ENCODE measurements at places on chromosomes 4 and X. TPM values are rescaled to one million over a fixed set of nuclear protein-coding genes. Genes with fewer than 3 reads are reported as not detected.

Gene JADE3
- total RNA-seq = 9.2 TPM

Gene TIGD4
- not detected for total RNA-seq

DNA sequence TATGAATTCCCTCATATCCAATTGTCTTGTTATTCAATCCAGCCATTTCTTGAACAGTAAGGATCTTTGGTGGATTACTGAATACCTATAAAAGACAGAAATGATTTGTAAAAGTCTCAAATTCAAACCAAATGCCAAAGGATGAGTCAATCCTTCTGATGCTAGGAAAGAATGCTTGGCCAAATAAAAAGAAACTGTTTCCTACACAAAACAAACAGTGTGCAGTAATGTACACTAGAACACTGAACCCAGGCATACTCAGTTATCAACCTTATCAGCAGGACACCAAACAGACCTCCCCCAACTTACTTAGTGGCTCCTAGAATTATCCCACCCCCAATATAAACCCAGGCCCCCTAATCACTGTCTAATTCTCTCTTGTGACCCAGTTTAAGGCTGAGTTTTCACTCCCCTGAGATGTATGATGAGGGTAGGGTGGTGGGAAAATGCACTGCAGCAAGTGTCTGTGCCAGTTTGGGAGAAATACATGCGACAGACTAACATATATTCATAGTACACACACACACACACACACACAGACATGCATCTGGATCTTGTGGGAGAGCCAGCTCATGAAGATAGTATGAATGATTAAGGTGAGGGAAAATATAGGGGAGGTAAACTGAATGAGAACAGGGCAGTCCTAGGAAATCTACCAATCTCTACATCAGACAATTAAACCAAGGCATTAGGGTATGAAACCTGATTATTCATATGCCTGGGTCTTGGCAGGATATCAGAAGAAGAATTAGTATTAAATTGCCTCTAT lies 35.0 kb downstream of the CLDN2 start:
- DNase-seq = no peak

GRCh38 chrX:68438575-68438974 lies 5.3 kb upstream of the OPHN1 start:
- peak; percentile 60 for DNase-seq

DNA sequence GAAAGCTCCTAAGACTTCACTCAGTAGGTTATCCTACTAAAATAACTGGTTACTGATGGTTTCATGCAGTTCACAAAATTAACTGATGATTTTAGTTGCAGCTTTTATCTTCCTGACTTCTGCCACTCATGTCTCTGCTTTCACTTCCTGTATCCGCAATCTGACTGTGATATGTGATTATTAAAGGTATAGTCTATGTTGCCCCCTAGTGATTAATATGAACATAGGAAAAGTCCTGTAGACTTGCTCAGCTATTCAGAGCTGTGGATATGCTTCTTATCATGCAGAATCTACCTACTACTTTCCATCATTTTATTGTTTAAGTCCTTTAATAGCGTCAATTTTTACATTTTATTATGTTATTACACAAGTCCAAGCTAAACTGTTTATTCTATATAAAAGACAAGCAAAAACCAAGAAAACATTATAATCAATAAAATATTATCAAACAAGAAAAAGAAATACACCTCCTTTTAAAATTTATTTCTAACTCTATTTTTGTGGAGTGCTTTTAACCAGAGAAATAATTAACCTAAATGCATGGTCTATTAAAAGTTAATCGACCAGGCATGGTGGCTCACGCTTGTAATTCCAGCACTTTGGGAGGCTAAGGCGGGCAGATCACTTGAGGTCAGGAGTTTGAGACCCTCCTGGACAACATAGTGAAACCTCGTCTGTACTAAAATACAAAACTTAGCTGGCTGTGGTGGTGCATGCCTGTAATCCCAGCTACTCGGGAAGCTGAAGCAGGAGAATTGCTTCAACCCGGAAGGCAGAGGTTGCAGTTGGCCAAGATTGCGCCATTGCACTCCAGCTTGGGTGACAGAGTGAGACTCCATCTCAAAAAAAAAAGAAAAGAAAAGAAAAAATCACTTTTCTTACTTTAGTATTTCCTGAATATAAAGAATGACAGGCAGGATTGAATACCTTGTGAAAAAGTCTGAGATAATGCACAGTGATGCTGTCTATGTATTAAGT lies 40.4 kb upstream of the TLR2 start:
- peak; percentile 54 for DNase-seq

- DNase-seq = peak; percentile 88
Measured at GRCh38 chrX:74420196-74421035, 877 bp upstream of the SLC16A2 start.

DNA sequence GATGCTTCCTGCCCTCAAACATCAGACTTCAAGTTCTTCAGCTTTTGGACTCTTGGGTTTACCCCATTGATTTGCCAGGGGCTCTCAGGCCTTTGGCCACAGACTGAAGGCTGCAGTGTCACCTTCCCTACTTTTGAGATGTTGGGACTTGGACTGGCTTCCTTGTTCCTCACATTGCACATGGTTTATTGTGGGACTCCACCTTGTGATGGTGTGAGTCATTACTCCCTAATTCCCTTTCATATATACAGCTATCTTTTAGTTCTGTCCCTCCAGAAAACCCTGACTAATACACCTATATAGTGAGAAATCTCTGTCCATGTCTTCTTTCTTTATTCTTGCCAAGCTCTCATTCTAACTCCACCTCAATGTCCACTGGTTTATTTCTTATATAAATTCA lies 736.9 kb upstream of the HS3ST1 start:
- no peak for DNase-seq

GRCh38 chr4:140617499-140618248 lies 48.9 kb upstream of the UCP1 start:
- no peak for DNase-seq

Gene IL2
- total RNA-seq = not detected

- no peak for DNase-seq
Measured at GRCh38 chrX:101080326-101081124, 1.8 kb downstream of the TMEM35A start.

GRCh38 chr4:153535772-153536513 lies 69.8 kb downstream of the TMEM131L start:
- DNase-seq = no peak

GRCh38 chr4:53128706-53129357 lies 237.0 kb downstream of the SCFD2 start:
- no peak for DNase-seq
